Activated T-helper 1 cell treated with anti-CD3 and anti-CD28 coated beads, Interleukin-12 subunit alpha, Interleukin-12 subunit beta, Interleukin-2, Interleukin-4 antibody, amounts not matched to agents 30 ng/mL and 10 ng/mL and 1 ng/mL, durations not matched to agents 14 hours and 24 hours and 36 hours (primary cell): ENCODE measurements at places on chromosomes 13 and 19. TPM values are rescaled to one million over a fixed set of nuclear protein-coding genes. Genes with fewer than 3 reads are reported as not detected.
A peak's percentile ranks its signal among the peaks of the same experiment; 100 is the strongest.

Gene IZUMO4
- 6.7 and 7.1 TPM in 2 replicates for total RNA-seq

Gene TMTC4
- total RNA-seq: 19.2 and 21.2 TPM in 2 replicates

Gene NKPD1
- 0.16 and 0.20 TPM in 2 replicates for total RNA-seq

Gene ZNF460
- 41.4 and 47.7 TPM in 2 replicates for total RNA-seq

Gene MADCAM1
- 0.18 and 0.27 TPM in 2 replicates for total RNA-seq

- no peaks in the 10 kb centered on the region for H3K27me3 ChIP-seq
- peaks cover 33% of the 10 kb centered on the region for H3K4me1 ChIP-seq
- H3K36me3 ChIP-seq: peaks cover 20% of the 10 kb centered on the region
- no peak for DNase-seq
Measured at GRCh38 chr13:46686171-46686570, 110.8 kb downstream of the ESD start.

GRCh38 chr13:19622193-19622592, 11.3 kb upstream of the MPHOSPH8 start:
- no peak for DNase-seq
- no peak overlapping the region for H3K27ac ChIP-seq
- no peak overlapping the region for H3K4me3 ChIP-seq
- no peaks in the 10 kb centered on the region for H3K36me3 ChIP-seq
- H3K4me1 ChIP-seq: peaks cover 4% of the 10 kb centered on the region

DNA sequence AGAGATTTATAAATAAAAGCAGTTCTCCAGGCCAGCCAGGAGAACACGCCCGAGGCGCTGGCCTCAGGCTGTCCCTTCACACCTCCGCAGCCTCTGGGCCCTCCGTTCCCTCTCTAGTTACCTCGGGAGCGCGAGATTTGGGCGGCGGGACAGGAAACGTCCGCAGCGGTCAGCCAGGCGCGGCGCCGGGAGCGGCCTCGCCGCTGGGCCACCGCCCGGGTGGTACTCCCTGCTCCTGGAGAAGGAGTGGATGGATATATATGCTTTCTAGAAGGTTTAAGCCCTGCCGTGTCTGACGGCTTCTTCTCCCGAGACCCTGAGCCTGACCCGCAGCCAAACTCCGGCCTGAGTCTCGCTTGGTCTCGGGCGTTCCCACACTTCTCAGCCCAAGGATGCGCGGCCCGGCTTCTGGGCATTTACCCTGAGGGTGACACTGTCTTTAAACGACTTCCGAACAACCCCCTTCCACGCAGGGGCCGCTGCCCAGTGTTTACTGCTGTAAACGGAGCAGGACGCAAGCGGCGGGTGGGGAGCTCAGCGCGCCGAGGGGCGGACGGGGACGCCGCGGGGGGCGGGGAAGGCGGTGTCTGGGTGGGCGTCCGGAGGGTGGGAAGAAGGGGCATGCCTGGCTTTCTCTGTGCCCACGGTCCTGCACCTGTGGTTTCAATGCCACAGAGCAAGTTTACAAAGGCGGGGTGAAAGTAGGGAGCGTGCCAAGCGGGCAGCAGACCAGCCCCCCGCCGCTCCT, 2.0 kb upstream of the ZIC2 start:
- peaks cover 67% of the 10 kb centered on the region for H3K27me3 ChIP-seq
- peaks cover 16% of the 10 kb centered on the region for H3K4me1 ChIP-seq
- H3K4me3 ChIP-seq: no peak overlapping the region
- no peak for DNase-seq

- H3K4me3 ChIP-seq: no peak overlapping the region
- H3K36me3 ChIP-seq: no peaks in the 10 kb centered on the region
- H3K27me3 ChIP-seq: no peaks in the 10 kb centered on the region
Measured at GRCh38 chr13:30004204-30004603, 153.8 kb upstream of the UBL3 start.

DNA sequence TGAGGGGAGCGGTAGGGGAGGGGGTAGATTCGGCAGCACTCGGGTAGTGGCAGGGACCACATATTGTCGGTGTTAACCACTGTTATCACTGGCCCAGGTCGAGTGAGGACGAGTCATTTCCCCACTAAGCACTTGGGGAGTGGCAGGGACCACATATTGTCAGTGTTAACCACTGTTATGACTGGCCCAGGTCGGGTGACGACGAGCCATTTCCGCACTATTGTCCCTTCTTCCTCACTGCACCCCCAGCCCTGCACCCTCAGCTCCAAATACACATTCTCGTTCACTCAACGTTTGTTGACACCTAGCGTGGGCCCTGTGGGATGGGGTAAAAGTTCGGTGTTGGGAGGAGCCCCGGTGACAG, 467 bp upstream of the CLN5 start:
- peaks cover 15% of the 10 kb centered on the region for H3K36me3 ChIP-seq
- peak; percentile 66 for DNase-seq
- peak overlapping the region; percentile 97 for H3K4me3 ChIP-seq
- H3K27ac ChIP-seq: peak overlapping the region; percentile 98

- no peak overlapping the region for H3K27ac ChIP-seq
- H3K27me3 ChIP-seq: no peaks in the 10 kb centered on the region
- peaks cover 16% of the 10 kb centered on the region for H3K4me1 ChIP-seq
Measured at GRCh38 chr13:97371486-97372109, 62.4 kb upstream of the RAP2A start.

- H3K4me3 ChIP-seq: no peak overlapping the region
- H3K27ac ChIP-seq: no peak overlapping the region
- H3K36me3 ChIP-seq: peaks cover 13% of the 10 kb centered on the region
- no peak for DNase-seq
- H3K4me1 ChIP-seq: no peaks in the 10 kb centered on the region
Measured at GRCh38 chr19:5115771-5116202, 146.9 kb downstream of the KDM4B start.
